ENCODE measurements at places on chromosomes 5 and 9.

DNA sequence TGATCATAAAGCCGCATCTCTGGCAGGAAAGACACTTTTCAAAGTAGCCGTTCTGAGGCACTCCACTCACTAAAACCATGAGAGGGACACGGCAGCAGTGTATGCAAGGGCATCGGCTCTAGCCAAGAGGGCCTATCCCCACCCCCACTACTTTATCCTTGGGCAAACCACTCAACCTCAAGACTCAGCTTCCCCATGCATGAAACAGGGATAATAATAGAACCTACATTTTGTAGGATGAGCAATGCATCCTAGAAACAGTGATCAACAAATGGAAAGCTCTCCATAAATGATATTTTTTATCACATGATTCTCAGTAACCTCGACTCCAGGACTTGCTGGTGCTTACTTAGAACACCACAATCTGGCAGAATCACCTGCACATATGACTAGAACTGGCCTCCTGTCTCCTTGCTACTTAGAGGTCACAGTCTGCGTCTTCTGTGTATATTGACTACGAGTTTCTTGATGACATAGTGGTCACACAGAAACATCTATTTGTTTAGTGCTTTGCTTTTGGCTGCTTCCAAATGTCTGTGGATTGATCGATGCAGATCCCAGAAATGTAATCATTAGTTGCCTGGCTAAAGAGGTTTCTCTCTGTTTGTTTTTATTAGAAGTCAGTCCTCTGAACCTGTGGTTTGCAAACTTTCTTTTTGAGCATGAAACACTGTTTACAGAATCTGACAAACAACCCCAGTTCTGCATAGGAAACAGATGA, 102.1 kb downstream of the LHFPL2 start:
- DNase-seq, result no peak

DNA sequence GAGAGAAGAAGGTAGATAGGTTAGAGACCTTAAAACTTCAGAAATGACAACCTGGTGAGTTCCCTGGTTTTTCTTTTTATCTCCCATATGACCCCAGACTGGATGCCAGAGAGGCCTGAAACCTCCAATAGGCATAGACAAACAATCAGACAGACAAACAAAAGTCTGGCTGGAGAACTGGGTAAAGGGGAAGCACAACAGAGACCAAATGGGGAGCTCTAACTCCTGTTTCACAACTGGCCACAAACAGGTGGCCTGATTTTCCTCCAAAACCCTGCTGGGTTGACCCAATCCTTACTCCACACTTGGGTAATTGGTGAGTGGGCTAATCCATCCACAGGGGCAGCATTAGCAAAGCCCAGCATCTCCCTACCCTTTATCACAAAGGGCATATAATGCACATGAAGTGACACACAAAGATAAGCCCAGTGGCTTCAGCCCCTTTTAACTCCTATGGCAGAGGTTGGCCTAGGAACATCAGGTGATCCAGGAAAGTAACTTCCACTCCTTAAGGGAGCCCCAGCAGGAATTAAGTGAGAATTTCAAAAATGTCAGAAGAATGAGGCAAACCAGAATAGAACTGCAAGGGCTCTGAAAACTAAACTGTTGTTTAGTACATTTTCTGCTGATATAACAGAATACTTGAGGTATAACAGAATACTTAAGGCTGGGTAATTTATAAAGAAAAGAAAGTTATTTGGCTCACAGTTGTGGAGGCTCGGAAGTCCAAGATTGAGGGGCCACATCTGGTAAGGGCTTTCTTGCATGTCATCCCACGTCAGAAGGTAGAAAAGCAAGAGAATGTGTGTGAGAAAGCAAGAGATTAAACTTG, 60.9 kb upstream of the ROR2 start:
- no peak for DNase-seq

DNA sequence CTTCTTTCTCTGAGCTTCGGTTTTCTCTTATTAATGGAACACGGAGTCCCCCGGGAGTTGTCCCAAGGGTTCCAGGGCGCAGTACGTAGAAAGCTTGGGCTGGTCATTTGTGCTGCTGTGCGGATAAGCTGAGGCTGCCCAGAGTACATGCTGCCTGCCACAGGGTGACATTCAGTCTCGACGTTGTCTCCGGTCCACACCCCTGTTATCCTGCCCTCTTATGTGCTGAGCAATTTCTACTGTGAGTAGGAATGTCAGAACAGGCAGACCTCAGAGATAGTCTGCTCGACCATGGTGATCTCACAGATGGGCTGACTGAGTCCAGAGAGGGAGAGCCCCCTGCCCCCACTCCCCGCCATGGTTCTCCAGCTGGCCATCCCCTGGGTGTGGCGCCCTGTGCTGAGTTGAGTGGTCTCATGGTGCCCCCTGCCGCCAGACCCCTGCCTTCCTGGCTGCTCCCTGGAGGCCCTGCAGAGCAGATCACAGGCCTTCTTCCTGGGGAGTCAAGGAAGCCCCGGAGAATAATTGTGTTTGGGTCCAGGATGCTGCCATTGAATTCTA, 124.0 kb downstream of the RGS3 start:
- no peak for DNase-seq

DNA sequence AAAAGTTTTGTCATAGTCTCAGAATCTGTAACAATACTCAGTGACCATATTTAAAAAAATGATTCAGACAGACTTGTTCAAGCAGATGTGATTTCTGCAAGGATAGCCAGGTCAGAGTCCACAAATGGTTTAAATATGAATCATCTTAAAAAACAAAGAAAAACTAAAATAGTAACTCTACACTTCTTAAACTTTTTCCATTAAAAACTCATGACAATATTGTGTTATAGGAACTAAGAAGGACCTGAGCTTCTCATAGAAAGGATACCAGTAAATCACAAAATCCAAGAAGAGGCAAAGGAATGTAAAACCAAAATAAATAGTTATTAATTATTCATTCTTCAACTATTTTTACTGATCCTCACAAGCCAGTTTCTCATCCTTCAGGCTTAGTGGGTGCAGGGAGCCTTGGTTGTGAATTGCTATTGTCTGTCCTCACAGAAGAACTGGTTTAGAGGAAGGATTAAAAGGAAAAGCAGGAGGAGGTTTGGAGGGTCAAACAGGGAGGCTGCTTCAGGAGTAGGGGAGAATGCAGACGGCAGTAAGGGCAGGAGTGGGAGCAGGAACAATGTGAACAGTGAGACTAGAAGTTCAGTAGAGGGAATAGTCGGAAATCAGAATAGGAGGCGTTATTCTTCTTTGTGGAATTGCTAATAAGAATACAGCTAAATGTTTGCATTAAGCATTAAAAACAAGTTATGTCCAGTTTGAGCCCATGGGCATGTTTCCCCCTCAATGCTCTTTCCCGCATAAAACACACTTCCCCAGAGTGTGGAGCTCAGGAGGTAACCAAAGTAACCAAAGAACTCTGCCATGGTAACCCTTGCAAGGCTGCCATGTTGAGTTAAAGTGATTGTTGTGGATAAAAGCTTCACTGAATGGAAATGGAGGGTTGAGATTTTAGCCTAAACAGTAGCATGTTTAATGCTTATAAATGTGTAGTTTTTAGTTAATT, 110.7 kb downstream of the CCDC192 start:
- DNase-seq, result no peak

DNA sequence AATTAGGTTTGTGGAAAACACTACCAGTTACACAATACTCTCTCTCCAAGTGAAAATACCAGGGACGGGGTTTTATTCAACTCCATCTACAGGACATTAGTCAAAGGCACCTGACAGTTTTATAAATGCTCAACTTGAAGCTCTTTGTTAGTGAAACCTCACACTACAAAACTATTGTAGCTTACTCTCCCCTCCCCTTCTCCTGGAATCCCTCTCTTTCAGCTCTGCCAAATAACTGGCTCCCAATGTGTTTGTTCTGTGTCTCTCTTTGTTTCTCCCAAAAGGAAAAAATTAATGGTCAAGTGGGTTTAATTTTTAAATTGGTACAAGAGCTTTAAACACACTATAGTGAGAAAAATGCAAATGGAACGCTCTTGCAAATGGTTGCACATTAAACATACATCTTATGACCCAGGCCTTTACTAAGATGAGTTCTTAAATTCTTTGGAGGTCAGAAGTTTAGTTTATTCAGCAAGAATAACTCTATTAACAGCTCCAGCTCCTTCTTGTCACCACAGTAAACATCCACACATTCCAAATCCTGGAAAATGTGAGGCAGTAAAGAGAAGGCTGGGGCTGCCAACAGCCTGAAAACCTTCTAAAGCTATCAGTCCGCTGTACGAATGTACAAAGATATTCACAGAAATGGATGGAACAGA, 48.4 kb downstream of the ZNF608 start:
- DNase-seq, result no peak

GRCh38 chr9:103798620-103799019, 295.5 kb upstream of the SMC2 start:
- no peak for DNase-seq

DNA sequence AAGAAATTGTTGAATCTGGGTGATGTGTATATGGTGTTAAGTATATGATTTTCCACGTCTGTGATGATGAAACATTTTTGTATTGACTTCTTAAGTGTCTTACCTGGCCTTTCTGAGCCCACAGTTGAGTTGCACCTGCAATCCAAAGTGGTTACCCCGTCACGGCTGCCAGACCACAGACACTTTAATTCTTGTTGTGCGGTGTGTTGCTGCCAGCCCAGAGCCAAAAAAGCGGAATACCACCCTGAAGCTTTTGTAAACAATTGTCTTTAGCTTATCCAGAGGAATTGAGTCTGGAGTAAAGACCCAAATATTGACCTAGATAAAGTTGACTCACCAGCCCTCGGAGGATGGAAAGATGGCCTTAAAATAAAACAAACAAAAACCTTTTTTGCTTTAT, 35.1 kb downstream of the MTAP start:
- DNase-seq, result no peak

- DNase-seq, result no peak
Measured at GRCh38 chr5:157598350-157598936, 22.9 kb upstream of the ADAM19 start.

DNA sequence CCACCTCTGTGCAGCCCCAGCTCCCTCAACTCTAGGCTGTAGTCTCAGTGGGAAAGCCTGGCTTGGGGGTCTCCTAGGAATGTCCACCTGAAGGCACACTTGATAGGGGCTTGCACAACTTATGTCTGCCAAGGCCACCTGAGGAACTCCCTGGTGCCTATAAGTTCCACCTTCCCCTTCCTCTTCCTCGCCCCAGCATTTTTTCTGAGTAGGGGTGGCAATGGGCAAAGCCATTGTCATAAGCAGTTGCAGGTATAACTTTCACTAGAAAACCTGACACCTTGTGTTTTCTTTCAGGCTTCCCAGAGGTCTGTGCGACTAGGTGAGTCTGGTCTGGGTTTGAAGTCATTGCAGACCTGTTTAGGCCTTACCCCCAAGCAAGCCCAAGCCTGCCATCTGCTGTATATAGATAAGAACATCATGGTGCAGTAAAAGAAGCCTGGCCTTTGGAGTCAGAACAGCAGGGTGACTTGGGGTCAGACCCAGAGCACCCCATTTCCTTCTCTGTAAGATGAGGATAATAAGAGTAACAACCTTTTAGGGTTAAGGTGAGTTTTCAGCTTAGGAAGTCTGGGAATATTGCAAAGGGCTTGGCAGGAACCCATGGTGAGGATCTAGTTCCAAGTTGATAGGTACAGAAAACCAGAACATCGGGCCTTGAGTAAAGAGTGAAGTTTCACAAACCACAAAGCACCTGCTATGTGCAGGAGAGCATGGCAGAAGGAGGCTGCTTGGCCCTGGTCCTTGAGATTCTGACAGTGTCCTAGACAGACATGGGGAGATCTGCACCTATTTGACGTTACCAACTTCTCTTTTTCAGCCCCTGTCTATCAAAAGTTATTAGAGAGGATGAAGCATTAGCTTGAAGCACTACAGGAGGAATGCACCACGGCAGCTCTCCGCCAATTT, 33.8 kb downstream of the TGFBI start:
- no peak for DNase-seq

- no peak for DNase-seq
Measured at GRCh38 chr5:156974328-156974727, 11.3 kb upstream of the TIMD4 start.

DNA sequence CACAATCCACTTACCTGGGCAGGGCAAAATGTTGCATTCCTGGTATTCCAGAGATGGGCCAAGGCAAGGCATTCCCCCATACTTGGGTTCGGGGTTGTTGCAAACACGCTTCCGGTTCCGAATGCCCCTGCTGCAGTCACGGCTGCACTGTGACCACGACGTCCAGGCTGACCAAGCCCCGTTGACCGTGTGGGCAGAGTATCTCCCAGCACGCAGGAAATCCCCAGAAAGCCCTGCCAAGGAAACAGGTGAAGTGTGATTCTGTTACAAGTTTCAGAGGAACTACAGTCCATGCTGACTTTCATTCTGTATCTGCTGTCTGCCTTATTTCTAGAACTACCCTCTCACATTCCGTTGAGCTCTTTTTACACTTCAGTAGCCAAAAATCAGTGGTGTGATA, 483.0 kb downstream of the SEMA5A start:
- no peak for DNase-seq

DNA sequence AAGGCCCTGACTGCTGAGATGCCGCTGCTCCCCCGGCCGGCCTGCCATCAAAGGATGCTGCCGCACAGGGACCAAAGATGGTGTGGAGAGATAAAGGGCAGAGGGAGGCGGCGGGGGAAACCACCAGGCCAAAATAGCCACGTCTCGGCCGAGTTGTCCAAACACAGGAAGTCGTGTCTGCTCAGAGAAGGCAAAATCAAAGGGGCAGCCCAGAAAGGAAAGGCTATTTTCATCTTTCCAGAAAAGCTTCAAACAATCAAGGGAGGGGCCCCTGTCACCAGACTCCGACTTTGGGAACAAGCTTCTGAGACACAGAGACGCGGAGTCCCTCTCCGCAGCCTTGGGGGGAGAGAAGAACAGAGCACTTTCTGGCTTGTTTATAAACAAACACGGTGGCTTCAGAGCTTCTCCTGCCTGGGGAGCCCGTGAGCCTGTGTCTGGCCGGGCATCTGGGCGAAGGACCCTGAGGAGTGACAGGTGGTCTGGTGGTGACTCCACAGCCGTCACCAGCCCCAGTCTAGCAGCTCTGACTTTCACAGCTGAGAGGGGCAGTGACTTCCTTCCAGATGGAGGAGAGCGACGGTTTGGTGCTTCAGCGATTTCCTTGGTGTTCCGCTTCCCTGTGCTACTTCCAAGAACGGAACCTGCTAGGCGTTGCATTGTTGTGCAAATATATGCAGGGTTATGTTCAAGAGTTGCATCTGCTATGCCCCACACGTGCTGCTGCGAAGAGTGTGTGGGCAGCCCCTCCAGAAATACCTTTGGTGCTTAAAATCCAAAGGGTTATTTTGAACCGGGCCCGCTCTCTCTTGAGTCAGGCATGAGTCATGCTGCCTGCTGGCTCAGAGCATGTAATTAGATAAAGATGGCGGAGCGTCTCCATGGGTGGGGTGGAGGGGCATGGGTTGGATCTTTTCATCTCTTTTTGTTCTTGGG, 24.0 kb downstream of the ADAMTSL2 start:
- no peak for DNase-seq

All from stimulated activated CD8-positive, alpha-beta memory T cell treated with anti-CD3 and anti-CD28 coated beads, Interleukin-4, amount 100 ng/mL, for 4 hours (primary cell).